Stimulated activated CD8-positive, alpha-beta memory T cell treated with anti-CD3 and anti-CD28 coated beads, Interleukin-4, amount 100 ng/mL, for 1 hour (primary cell): ENCODE measurements at places on chromosomes 12 and 14.

DNA sequence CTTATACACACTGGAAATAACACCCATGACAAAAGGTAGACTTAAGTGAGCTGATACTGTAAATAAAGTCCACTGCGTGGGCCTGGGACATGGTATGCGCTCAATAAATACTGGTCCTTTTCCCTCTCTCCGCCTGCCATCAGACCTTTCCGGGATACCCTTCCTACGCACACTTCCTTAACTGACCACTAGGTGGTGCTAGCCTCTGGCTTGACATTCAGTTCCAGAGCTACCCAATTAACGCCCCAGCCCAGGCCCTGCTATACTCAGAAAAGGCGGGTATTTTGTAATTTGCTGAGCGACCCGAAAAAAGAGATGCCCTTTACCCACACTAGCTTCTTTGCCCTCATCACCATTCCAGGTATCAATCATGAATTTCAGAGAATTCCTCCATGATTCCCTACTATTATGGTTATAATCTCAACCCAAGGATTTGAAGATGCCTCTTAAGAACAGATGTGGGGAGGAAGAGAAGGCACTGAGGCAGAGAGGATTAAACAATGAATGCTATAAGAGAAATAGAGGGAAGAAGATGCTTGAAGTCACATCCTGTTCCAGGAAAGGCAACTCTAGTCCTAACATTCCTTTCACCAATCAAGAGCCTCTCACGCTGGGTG is 3.9 kb upstream of the LRP1 start:
- peak; percentile 53 for DNase-seq

DNA sequence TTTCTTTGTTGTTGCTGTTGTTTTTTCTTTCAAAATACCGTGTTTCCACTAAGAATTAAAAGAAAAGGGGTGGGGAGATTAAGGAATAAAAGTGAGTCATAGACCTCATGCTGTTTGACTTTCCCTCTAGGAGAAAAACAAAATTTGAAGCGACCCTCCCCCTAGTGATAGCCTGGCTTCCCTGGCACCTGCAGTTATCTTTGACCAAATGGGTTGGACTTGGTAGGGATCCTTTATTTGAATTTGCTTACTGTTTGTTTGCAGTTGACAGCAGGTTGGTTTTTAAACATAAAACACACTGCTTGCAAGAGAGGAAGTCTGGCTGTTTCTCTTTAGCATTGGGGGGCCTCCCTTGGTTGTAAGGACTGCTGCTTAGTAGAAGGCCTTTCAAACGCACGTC is 14.0 kb downstream of the OTX2 start:
- no peak for DNase-seq

- no peak for DNase-seq
Measured at GRCh38 chr12:96104566-96104965, 69.2 kb upstream of the LTA4H start.

DNA sequence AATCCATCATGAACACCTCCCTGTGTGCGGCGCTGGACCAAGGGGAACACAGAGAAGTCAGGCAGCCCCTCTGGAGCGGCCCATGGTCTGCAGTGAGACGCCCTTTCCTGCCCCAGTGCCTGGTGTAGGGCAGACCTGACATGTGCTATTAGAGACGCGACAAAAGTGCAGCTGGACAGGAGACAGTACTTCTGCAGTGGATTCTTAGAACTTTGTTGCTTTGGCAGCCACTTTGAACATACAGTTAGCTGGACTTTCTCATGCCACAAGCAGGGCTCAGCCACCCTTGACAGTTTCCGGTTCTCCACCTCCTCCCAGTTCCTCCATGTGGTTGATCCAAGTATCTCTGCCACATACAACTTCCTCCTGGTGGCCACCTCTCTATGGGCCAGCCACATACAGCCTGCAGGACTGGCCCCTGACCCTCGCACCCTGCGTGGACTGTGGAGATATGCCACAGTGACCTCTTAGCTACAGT is 45.9 kb downstream of the LGMN start:
- DNase-seq, result no peak

DNA sequence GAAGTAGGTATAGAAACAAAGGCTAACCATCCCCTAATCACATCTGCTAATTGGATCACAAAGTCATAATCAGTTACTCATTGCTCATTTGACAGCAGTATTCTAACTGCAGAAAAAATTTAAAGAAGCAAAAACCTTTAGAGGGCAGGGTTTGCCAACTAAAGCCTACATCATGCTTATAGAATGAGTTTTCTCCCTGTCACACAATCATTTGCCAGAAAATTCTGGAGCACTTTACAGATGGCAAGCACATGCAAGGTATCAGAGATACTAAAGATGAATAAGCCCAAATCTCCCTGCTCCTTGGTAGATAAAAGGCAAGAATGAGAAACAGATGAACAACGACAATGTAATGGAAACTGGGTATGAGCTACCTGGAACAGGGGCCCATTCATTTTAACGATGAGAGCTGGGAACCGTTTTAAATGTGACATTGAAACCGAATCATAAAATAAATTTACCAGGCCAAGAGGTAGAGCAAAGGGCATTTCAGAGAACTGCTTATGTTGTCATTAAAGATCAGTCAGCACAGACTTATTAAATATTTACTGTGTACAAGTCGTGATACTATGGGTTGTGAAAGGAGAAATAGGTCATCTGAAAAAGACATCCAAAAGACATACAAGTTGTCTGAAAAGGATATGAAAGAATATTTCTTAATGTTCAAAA is 211.4 kb upstream of the ABCD2 start:
- no peak for DNase-seq

DNA sequence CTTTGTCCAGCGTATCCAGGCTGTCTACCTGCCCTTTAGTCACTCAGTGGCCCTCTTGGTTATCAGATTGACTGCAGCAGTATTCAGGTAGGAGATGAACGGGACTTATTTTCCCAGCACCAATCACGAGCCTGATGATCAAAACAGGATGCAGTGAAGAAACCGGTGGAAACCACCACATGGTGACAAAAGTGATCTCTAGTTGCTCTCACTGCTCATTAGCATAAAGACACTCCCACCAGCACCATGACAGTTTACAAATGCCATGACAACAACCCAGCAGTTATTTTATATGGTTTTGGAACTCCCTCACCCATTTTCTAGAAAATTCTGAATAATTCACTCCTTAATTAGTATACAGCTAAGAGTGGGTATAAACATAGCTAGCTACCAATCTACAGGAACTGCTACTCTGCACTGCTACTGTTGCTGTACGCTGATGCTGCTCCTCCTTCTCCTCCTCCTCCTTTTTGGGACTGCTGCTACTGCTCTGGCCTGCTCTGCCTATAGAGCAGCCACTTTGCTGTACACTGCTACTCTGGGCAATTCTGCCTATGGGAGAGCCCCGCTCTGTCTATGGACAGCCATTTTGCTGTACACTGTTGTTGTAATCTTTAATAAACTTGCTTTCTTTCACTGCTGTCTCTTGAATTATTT is 142.5 kb upstream of the SSTR1 start:
- peak; percentile 13 for DNase-seq

- DNase-seq, result no peak
Measured at GRCh38 chr12:130456375-130457199, 118.9 kb downstream of the PIWIL1 start.

DNA sequence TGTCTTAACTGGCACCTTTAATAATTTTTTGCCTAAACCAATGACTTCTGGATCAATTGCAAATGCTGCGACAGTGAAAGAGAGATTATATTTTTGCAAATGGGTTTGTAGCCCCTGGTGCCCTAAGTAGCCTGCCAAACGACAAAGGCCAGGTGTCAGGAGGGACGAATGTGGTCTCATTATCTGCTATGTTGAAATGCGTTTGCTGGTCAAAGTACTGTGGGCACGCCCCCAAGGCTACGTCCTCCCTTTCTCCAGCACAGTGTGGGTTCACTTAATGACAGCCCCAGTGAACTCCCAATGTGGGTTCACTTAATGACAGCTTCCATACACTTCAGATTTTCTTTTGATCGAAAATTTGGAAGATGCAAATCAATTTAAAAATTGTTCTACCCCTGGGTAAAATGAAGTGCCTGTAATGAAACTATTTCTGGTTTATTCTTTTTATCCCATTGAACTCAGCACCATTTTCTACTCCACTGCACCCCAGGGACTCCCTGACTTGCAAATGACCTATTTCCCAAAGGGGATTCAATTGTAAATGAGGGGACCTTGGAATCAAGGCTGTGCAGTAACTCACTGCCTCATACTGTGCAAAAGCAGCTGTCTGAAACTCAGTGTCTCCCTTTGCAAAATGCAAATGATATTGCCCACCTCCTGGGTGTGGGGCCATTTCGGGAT is 1.4 kb downstream of the SERPINA11 start:
- no peak for DNase-seq

- no peak for DNase-seq
Measured at GRCh38 chr12:29241821-29242591, 92.9 kb downstream of the FAR2 start.

GRCh38 chr12:103667125-103667524 is 80.1 kb downstream of the STAB2 start:
- no peak for DNase-seq

- DNase-seq, result no peak
Measured at GRCh38 chr14:20631880-20632389, 9.6 kb downstream of the OR6S1 start.

GRCh38 chr12:39815746-39816145 is 196.1 kb upstream of the ABCD2 start:
- DNase-seq, result no peak

DNA sequence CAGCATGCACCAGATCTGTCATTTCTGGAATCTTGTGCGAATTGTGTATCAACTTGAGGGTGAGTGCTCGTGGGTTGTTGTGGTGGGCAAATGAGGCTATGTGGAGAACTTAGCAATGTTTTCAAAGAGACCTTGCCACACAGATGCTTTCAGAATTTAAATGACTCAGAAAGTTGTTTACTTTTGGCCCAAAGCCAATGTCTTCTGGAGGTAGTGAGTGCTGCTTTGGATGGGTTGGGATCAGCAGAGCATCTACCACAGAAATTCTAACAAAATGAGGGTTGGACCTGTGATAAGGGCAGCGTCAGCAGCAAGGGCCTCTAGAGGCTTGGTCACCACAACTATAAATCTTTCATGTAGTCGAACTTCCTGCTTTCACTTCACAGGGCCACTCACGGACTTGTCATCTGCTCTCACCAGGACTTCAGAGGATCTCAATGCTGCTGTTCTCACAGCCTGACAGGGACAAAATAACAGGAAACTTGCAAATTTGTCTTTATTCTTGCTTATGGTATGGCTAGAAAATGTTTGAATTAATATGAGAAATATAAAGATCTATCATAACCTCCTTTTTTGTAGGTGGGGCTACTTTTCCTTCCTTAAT is 111.4 kb downstream of the DACT1 start:
- DNase-seq, result no peak

DNA sequence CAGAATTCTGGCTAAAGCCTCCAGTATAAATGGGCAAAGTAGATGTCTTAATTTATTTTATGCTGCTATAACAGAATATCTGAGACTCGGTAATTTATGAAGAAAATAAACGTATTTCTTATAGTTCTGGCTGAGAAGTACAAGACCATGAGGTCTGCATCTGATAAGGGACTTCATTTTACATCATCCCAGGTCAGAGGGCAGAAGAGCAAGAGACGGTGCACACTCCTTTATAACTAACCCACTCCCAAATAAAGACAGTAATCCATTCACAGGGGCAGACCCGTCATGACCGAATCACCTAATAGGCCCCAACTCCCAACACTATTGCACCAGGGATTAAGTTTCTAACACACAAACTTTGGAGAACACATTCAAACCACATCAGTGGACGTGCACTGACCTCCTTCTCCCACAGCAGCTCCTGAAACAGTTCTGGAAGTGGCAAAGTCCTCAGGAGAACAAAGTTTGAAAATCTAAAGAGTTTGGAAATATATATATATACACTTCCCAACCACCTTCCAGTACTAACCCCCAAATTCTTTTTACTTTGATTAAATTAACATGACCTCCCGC is 116.5 kb downstream of the MED13L start:
- DNase-seq, result no peak

- DNase-seq, result no peak
Measured at GRCh38 chr12:112964067-112964670, 14.2 kb upstream of the OAS2 start.
